Nucleus accumbens (tissue), 56 donors: ENCODE measurements at places on chromosomes 6 and 20.

GRCh38 chr20:24501764-24502556, 32.5 kb downstream of the SYNDIG1 start:
- peak; percentile 68 for DNase-seq

DNA sequence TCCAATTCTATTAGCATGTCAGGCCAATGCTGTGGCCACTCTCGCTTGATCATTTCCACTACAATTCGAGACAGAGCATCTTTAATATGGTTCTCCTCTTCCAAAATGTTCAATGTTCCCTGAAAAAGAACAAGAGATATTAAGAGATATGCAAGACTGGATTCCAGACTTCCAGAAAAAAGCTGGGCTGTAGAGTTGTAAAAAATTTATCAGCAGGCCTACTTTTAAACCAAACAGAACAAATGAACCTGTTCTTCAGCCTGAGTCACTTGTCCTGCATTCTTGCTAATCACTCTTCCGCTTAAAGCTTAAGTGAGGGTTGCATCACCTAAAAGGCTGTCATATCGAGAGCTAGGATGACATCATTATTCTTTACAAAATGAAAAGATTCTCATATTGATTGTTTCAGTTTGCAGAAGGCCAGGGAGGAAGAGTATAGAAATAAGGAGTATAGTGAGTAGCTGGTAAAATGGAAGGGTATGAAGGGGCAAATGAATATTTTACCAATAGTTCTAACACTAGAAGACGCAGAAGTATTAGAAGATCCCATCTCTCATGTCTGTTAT, 4.9 kb downstream of the XPO5 start:
- DNase-seq, result no peak

DNA sequence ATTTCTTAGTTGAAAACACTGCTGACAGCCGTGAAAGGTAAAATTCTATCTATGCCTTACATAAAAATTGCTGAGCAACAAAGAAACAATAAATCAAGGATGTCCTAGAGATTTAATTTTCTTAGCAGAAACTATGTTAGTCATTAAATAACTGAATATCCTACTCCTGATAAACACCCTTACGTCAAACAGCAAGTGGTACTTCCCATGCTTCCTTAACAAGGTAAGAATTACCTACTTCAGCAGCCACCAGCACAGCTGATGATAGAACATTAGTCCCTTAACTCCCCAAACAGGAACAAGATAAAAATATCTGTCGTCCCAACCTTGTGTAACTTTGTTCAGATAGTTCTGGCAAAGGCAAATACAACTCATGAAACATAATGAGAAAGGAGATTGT, 8.7 kb downstream of the SERPINB6 start:
- no peak for DNase-seq

DNA sequence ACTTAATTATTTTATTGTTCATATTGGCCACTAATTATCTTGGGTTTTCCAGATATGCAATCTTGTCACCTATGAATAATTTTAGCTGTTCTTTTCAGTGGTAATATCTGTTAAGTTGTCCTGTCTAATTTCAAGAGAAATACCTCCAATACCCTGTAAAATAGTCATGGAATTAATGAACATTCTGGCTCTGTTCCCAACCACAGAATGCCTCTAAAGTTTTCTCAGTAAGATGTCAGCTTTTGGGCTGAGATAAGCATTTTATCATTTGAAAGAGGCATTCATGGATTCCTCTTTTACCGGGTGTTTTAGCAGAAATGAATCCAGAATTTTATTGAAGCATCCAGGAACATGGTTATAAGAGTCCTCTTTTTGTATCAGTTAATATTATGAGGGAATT, 109.3 kb downstream of the WDR27 start:
- no peak for DNase-seq

DNA sequence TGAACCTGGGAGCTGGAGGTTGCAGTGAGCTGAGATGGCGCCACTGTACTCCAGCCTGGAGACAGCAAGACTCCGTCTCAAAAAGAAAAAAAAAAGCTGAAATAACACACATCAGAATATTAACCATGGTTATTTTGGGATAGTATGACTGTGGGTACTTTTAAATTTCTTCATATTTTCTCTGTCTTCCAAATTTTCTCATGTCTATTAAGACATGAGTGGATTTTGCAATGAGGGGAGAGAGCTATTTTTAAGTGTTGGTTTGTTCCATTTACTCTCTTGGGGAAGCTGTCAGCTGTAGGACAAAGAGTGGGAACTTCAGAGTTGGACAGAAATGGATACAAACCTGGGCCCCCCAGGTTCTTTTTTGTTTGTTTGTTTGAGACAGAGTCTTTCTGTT, 10.3 kb downstream of the ADISSP start:
- no peak for DNase-seq

DNA sequence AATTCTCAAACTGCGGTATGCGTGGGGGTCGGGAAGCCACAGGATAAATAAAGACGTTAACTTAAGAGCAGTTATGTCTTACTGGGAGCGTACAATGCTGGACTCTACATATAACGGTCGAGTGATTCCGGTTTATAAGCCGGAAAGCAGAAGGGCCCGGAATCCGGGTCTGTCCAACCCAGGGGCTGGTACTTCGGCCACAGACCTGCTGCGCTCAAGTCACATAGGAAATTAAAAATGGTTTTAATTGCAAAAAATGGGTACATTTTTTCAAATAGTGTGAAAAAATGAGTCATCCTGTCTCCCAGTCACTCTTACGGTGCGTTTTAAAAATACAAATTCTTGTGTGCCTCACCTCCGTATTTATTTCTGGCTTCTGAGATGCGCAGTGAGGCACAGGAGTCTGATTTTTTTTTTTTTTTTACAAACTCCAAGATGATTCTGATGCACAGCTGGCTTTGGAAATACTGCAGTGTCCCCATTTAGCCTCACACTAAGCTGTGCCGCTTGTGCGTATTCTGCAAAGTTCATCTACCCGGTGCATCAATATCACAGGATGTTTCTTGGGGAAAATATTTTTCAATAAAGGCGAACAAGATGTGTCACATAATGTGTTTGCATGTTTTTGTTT, 1.0 kb downstream of the PCIF1 start:
- DNase-seq, result no peak

DNA sequence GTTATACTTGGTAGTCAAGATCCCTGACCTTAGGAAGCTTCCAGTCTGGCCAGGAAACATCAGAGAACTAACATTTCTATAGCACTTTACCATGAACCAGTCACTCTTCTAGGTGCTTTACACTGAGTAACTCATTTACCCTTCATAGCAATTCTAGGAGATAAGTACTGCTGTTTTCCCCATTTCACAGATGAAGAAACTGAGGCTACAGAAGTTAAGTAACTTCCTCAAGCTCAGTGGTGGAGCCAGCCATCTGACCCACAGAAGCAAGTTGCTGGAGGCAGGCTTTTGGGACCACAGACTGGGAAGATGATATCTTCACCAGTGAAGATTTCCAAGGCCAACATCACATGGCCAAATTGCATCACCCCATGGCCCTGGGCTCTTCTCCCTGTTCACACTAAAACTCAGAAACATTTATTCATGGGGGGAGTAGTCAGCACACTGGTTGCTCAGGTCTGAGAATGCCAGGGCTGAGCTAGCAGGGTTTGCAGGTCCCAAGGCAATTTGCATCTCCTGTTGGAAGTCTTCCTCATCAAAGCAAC, 70.3 kb downstream of the UNC5CL start:
- no peak for DNase-seq

GRCh38 chr20:9458138-9458796, 56.1 kb upstream of the LAMP5 start:
- DNase-seq, result no peak

DNA sequence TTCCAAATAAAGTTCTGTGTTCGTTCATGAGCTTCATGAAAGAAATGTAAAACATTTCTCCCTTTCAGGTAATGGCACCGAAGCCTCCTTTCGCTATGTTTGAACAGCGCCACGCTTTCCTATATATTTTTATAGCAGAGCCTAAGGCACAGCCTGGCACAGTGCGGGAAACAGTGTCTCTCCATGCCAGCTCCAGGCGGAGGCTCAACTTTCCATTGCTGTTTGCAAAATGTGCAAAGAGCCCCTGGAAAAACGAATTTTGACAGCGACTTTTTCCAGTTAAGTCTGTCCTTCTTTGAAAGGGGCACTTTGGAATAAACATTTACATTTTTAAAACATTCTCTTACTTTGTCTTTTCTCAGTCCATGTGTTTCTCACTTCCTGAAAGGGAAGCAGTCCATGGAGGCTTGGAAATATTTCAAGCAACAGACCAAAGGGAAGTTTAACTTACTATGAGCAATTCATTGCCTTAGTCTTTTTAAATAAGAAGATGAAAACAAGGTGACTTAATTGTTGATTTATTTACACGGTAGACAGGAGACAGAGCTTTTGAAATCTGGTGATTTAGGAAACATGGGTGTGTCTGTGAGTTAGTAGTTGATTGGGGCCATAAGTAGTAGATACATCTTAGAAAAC, 769 bp downstream of the CCN6 start:
- DNase-seq, result no peak

DNA sequence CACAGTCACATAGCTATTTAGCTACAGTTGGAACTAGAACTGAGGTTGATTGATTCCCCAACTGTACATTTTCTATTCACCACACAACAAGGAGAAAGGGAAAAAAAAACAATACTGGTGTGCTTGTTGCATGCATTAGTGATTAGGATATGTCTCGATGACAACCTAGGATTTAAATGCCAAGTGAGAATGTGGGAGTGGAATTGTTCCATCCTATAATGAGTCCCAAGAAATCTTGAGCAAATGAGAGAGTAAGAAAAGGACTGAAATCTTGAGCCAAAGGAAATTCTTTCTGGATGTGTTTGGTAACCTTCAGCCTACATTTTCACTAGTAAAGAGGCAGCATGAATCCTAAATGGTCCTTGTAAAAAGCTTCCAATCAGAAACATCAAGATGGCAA, 232.7 kb downstream of the HIVEP2 start:
- DNase-seq, result no peak

GRCh38 chr6:52718550-52718949, 44.7 kb downstream of the GSTA2 start:
- no peak for DNase-seq

DNA sequence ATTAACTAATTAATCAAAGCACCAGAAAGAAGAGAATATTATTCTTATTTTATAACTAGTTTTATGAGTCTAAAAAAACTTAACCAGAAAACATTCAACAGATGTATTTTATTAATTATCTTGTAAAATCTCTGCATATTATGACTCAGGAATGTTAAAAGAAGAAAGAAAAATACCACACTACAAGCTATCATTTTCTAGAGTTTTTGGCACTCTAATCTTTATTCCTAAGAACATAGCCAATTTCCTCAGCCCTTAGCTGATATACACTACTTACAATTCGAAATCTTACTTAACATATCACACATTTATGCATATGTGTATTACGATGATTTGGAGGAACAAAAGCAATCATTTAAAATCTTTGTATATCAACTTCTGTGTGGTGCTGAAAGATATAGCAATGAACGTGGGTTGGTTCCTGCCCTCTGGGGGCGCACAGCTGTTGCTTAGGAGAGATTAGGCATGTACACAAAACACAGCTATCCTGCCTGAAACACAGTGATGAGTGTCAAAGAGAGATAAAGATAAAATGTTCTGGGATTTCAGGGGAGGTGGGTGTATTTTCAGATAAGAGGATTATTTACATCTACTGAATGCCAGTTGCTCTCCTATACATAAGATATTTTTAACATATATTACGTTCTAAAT, 404.5 kb downstream of the SYNE1 start:
- DNase-seq, result no peak

DNA sequence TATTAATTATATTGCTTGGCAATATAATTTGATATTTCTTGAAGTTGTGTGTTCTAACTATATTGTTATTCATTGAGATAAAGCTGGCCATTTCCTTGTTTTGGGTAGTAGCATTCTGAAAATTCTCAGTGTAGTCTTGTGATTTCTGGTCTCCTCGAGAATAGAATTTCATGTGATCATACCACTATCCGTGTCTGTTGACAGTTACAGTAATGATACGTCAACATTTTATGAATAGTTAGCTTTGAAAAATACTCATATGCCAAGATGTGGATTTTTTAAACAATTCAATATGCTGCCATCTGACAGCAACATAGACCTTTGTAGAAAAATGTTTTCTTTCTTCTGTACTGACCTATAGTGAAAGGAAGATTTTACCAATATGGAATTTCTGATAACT, 723.7 kb upstream of the SLC35B3 start:
- no peak for DNase-seq

GRCh38 chr6:126811321-126811720, 307.1 kb upstream of the RSPO3 start:
- DNase-seq, result no peak

- no peak for DNase-seq
These were observed 32.2 kb downstream of the COX4I2 start for GRCh38 chr20:31669876-31670275.

DNA sequence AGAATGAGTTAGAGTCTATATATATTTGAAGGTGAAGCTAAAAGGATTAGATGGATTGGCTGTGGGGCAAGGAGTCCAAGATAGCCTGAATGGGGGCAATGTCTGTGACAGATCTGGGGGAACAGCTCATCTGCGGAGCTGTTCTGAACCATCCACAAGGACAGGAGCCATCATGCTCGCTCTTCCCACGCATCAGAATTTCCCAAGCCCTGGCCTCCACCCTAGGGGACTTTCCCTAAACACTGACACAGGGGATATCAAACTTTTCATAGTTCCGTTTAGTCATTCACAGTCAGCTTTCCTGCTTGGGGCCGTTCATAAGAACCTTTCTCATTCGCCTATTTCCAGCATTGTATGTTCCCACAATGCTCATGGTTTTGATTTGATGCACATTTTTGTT, 37.6 kb upstream of the CCN6 start:
- no peak for DNase-seq

DNA sequence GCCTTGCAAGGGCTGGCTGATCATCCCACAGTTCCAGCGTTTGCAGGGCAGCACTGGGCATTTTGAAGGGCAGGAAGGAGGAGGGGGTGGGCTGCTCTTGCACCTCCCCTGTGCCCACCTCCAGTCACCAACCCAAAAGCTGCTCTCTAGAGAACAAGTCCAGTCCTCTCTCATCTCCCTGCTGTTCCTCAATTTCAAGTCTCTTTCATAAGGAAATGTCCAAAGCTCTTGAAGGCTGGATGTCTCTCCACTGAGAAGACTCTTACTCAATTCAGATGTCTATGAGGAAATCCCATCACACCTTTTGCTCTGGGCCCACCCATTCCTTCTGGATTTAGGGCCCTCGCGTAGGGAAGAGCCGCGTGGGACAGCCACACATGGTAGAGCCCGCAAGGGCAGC, 31.7 kb downstream of the WRNIP1 start:
- DNase-seq, result no peak

DNA sequence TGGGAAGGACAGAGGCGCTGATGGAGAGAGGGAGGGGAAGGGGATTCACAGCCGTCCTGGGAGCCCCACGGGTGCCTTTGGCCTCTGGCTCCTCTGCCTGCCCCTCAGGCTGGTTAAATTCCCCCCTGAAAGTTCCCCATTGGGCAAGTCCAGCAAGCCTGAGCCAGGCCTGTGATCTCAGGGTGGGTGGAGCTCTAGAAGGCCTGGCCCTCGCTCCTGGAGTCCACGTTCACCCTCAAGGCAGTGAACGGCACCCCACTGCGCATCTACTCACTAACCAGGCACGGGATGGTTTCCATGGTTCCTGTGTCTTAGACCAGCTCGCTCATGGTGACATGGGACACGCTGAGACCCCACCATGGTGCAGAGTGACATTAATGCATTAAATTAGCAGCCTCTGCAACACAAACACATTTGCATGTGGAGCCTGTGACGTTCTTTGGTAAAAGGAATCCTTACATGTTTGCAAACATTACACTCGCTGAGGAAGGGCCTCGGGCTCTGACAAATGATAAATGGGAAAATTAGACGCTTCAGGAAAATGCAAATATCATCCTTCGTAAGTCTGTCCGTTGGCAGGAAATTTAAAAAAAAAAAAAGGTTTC, 452.7 kb downstream of the PREX1 start:
- DNase-seq, result no peak
